ENCODE measurements at places on chromosomes 3 and 15.

DNA sequence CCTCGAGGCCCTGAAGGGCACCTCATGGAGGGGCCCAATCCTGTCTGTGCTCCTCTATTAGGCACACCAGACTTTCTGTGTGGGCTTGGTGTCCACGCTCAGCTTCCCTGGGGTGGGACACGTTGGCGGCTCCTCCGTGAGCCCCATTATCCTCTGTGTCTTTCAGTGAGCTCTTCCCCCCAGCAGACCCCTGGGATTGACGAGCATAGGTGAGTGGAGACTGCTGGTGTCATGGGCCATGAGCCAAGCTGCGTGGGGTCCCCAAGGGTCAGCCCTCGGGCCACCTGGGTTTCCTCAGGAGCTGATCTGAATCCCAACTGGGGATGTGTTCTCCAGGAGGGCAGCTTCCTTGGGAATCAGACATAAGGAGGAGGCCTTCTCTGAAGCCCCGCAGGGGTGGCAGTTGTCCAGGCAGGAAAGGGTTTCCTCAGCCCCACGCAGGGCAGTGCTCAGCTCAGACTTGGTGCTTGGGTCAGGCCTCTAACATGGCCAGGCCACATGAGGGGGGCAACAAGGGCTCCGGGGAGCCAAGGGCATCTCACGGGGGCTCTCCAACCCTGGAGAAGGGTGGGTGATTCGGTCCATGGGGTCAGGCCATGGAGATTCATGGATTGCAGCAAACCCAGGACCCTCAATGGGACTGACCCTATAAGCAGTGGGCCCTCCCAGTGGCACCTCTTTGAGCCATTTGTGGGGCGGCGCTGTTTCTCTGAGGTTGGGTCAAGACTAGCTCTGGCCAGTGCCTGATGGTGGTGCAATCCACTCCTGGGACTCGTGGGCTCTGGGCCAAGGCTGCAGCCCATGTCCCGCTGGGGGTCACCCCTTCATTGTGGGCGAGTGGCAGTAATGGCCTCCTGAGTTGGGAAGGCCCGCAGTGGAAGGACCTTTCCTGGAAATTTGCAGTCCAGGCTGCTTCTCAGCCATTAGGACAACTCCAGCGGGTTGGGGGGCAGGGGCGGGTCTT is 222.5 kb downstream of the SNRPN start:
- no peak for DNase-seq

GRCh38 chr3:142586803-142587406 is 8.4 kb upstream of the ATR start:
- peak; percentile 67 for DNase-seq

DNA sequence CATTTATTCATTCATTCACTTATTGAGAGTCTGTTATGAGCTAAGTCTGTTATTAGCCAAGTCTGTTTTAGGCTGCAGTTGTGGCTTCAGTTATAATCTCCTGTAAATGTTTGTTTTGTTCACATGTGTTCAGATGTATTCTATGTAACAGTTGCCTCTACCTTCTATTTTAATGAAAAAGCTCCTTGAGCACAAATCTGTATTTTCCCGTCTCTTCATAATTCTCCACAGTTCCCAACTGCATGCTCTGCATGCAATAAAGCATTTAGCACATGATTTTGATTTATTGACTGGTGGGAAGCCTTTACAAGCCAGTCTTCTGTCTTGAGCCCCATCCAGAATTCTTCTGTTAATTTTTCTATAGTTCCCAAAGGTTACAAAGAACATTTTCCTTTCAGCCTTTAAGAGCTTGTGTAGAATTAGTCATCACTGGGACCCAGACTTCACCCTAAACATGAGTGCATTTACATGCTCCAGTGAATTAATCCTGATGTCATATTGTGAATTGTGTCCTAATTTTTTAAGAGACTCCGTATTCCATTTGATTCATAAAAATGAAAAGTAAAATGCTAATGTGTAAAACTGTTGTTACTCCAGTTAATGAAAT is 122.3 kb upstream of the NR2E3 start:
- no peak for DNase-seq

DNA sequence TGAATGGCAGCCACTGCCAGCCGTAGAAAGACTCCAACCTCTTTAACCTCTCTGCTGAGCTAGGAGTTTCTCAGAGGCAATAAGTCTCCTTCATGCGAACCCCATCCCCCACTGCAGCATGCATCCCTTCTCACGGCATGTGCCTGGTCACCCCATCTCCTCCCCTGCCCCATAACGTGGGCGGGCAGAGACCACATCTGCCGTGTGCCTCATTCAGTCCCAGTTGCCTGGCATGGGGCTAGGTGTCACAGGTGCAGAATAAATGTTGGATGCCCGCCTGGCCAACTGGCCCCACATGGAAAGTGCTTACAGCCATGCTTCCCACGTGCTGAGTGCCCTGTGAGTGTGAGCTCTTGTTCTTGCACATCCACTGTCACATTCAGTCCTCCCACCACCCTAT is 43.5 kb upstream of the NTRK3 start:
- no peak for DNase-seq

GRCh38 chr15:52406601-52407000 is 111.0 kb upstream of the MYO5C start:
- DNase-seq = no peak

DNA sequence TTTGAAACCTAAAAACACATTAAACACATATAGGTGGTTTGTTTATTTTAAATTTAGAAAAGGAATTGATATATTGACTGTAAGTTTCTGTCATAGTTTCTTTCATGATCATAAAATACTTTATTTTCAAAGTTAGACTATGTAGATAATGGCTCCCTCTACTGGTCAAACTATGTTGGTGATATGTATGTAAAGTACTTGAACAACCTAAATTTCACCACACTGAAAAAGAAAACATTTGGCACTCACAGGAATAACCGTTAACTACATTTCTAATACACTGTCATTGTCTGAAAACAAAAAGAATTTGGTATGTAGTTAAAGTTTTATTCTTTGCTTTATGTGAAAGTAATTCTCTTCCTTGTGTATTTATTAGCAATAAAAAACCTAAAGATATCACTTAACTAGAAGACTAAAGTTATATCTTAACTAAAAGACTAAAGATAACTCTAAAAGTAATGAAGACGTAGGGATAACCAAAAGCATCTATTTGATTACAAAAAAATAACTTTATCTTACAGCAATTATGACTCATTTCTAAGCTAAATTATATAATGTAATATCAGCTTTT is 427.5 kb downstream of the VGLL3 start:
- peak; percentile 5 for DNase-seq

GRCh38 chr3:41202834-41203345 is 3.6 kb downstream of the CTNNB1 start:
- DNase-seq = no peak

- DNase-seq = peak; percentile 59
Measured at GRCh38 chr15:99249270-99249841, at the start of gene TTC23. Gene TTC23 (minus strand): TSS chr15:99249581. CDS start chr15:99228712, 20,869 bp downstream.

GRCh38 chr3:193835414-193835813 is 242.4 kb downstream of the OPA1 start:
- DNase-seq = no peak

GRCh38 chr15:78712797-78713515 is 71.9 kb upstream of the CHRNB4 start:
- DNase-seq = no peak

DNA sequence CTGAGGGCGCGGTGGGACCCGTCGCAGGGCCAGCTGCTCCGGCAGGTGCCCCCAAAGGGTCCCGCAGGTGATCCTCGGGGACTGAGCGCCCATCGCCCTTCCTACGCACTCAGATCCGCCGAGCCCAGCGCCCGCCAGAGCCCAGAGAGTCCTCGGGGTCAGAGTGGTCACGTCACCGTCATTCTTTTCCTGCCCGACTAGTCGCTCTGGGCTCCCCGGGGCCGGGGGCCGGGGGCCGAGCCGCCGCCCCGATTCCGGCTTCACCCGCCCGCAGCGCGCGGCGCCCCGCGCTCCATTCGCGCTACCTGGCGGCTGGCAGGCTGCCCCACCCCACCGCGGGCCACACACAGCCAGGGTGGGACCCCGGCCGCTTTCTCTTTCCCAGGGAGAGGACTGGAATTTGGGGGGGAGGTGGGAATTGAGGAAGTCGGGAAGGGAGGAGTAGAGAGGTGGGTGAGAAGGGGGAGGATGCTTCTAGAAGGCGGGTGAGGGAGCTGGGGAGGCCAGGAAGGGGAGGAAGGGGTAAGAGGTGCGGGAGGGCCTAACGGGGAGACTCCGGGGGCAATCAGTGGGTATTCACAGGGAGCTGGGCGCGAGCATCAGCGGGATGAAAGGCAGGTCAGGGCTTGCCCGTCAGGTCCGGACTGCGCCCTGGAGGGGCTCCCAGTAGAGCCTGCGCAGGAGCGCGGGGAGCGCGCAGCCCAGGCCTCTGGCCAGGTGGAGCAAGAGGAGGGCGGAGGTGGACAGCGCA is 36.1 kb upstream of the EPHB3 start:
- DNase-seq = no peak

- DNase-seq = no peak
Measured at GRCh38 chr15:97189162-97189780, 771.2 kb upstream of the ARRDC4 start.

GRCh38 chr3:78390221-78390620 is 1350.3 kb downstream of the ROBO2 start:
- DNase-seq = no peak

DNA sequence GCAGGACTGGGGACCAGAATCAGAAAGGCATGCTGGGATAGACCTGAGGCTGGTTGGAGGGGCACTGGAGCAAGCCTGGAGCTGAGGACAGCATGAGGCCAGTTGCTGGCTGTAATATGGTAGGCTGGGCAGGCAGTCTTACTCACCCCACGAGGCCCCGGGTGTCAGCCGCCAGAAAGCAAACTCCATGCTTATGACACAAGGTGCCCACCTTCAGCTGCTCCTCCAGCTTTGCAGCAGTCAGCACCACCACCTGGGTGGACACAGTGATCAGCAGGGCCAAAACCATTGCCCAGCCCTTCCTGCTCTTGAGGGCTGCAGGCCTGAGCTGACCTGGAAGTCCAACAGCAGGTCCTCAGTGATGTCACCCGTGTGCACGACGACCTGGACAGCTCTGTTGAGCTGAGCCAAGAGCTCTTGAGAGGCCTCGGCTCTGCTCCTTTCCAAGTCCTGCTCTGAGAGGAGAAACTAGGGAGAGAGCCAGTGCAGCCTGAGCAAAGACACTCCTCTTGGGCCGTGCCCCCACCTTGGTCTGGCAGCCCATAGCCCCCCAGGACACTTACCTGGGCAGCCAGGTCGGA is 747 bp downstream of the UBA7 start:
- DNase-seq = no peak

- no peak for DNase-seq
Measured at GRCh38 chr3:160851629-160852210, 95.7 kb downstream of the PPM1L start.

DNA sequence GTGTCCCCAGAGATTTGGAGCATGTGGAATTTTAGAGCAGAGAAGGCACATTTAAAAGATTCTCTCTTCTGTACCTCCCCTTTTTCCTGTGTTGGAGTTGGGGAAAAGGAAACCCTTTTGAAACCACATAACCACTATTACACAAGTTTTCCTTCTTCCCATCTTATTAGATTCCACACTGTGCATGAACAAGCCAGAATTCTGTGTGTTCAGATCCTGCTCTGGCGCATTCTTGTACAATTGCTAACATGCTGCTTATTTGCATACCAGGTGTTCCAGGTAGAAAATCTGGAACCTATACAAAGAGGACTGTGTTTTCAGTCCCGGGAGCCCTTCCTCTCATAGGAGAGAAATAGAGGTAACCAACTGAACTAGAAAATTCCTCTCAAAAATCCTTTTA is 2.6 kb upstream of the CIB2 start:
- DNase-seq = no peak

DNA sequence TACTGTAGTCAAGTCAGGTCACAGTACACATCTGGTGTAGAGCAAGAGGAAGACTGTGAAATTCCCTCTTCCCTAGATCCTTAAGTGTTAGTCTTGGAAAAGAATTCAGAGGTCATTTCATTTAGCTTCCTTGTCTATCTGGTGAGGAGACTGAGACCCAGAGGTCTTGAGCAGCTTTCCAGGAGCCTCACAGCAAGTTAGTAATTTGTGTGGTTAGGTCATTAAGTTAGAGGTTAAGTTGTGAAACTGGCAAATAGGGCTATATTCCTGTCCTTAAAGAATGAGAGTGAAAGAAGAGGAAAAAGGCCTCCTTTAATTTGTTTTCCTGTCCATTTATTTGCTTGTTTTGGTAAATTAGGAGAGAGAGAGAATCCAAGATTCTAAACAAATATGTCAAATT is 9.0 kb downstream of the PODXL2 start:
- no peak for DNase-seq

- no peak for DNase-seq
Measured at GRCh38 chr3:159149633-159150032, 347.8 kb downstream of the MFSD1 start.

DNA sequence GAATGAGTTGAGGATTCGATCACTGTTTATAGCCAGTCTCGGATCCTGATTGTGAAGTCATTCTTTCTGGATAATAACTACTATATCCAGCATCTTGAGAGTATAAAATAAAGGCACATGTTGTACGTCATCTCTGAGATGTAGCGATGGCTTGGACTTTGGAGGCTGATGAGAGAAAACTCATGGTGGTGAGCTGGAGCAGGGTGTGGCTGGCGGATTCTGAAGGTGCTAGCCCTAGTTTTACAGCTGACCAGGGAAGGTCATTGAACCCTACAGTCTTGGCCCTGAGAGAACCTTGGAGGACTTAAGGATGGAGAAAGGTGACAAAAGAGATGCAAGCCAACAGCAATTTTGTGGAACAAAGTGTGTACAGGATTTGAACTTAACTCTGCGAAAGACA is 153.8 kb downstream of the IGF1R start:
- no peak for DNase-seq

GRCh38 chr15:83320844-83321243 is 36.4 kb upstream of the BNC1 start:
- DNase-seq = no peak

DNA sequence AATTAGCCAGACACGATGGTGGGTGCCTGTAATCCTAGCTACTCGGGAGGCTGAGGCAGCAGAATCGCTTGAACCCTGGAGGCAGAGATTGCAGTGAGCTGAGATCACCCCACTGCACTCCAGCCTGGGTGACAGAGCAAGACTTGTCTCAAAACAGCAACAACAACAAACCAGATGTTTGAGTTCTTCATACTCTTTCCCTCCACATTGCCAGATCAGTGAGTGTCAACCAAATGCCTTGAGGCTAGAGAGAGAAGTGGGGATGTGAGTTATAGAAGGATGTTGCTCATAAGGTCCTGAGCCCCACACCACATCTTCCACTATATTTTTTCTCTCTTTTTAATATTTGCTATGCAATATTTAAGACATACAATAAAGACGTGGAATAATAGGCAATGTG is 19.8 kb downstream of the MAPKBP1 start:
- DNase-seq = peak; percentile 21

DNA sequence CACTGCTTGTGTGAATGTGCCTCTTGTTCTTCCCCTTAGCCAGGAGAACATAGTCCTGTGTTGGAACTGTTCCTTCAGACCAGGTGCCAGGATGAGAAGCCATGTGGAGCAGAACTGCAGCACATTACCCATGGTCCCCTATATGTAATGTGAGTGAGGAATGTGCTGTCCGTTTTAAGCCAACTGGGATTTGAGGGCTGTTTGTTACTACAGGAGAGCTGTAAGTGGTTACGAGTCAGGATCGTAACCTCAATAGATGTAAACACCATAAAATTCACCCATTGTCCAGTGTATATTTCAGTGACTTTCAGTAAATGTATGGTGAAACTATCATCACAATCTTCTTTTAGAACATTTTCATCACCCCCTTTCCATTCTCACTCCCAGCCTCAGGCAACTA is 10.1 kb upstream of the SCAP start:
- DNase-seq = no peak

GRCh38 chr15:99729920-99730319 is 3.3 kb downstream of the LYSMD4 start:
- no peak for DNase-seq

Data from AG09309 (cell line).